ENCODE measurements at places on chromosomes 2 and 18.

DNA sequence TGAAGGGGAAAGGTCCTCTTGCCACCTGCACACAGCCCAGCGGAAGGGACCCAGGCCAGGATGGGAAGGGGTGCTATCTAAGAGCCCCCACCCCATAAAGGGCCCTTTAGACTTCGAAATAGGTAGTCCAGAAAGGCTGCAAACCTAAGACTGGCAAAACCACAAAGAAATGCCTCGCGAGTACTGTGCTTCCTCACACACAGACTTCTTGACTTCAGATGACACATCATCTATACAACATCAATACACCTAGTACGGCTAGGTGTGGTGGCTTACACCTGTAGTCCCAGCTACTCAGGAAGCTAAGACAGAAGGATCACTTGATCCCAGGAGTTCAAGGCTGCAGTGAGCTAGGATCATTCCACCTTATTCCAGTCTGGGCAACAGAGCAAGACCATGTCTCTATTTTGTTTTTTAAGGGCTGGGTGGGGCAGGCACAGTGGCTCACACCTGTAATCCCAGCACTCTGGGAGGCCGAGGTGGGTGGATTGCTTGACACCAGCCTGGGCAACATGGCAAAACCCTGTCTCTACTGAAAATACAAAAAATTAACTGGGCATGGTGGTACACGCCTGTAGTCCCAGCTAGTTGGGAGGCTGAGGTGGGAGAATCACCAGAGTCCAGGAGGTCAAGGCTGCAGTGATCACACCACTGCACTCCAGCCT lies 125.8 kb downstream of the CABLES1 start:
- DNase-seq: no peak

- no peak for DNase-seq
Measured at GRCh38 chr18:31830686-31831085, 70.0 kb upstream of the SLC25A52 start.

- no peak for DNase-seq
Measured at GRCh38 chr18:55422456-55423180, 165.4 kb downstream of the TCF4 start.

GRCh38 chr2:174337337-174338146 lies 2.8 kb downstream of the SP9 start:
- DNase-seq: peak; percentile 37

- no peak for DNase-seq
Measured at GRCh38 chr18:55390898-55391297, 197.1 kb downstream of the TCF4 start.

DNA sequence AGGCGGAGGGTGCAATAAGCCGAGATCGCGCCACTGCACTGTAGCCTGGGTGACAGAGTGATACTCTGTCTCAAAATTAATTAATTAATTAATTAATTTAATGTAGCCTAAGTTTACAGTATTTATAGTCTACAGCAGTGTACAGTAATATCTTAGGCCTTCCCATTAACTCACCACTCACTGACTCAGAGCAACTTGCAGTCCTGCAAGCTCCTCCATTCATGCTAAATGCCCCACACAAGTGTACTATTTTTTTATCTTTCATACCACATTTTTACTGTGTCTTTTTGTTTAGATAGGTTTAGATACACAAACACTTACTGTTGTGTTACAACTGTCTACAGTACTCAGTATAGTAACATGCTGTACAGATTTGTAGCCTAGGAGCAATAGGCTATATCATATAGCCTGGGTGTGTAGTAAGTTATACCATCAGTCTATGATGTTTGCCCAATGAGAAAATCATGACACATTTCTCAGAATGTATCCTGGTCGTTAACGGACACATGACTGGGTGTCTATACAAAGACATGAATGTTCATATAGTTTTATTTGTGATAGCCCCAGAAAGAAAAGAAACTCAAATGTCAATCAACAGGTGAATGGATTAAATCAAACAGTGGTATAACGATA lies 15.8 kb upstream of the RNU2-63P start:
- DNase-seq: no peak

- no peak for DNase-seq
Measured at GRCh38 chr2:145185696-145186095, 665.8 kb upstream of the ZEB2 start.

DNA sequence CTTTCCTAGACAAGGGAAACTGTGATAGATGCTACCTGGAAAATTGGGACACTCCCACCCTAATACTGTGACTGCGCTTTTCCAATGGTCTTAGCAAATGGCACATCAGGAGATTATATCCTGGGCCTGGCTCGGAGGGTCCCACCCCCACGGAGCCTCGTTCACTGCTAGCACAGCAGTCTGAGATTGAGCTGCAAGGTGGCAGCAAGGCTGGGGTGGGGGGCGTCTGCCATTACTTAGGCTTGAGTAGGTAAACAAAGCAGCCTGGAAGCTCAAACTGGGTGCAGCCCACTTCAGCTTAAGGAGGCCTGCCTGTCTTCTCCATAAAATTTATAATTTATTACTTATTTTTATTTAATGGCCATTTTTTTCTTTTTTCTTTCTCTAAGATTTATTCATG lies 802.1 kb upstream of the SLC39A10 start:
- DNase-seq: no peak

DNA sequence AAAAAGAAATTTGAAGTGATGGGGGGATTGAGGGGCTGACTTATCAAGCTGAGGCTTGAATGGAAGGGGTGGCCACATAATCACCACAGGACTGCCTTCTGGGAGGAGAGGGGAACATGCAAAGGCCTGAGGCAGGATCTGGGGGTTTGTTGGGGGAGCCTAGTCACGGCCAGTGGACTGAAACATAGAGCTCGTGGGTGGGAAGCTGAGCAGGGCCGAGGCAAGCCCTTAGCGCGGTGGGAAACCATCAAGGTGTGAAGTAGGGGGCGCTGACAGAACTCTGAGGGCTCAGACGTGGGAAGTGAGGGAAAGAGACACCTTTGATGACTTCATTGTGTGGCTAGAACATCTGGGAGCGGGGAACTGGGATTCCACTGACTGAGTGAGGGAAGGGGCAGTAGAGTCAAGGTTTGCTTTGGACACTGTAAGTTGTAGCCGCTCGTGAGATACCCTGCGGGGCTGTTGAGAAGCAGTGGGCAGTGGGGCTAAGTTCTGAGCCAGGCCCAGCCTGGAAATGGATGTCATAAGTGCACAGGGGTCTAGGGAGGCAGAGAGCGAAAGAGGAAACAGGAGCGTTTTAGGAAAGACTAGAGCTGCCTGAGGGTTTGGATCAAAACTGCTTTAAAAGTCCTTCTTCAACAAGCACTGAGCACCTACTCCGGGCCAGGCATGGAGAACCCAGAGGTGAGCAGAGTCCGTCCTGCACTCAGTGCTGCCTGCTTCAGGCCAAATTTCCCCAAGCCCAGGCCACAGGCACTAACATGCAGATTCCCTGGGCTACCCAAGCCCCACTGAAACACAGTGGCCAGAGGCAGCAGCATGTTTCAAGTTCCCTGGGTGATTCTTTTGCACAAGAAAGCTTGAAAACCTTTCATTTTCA lies 686 bp upstream of the SNORC start:
- DNase-seq: no peak

DNA sequence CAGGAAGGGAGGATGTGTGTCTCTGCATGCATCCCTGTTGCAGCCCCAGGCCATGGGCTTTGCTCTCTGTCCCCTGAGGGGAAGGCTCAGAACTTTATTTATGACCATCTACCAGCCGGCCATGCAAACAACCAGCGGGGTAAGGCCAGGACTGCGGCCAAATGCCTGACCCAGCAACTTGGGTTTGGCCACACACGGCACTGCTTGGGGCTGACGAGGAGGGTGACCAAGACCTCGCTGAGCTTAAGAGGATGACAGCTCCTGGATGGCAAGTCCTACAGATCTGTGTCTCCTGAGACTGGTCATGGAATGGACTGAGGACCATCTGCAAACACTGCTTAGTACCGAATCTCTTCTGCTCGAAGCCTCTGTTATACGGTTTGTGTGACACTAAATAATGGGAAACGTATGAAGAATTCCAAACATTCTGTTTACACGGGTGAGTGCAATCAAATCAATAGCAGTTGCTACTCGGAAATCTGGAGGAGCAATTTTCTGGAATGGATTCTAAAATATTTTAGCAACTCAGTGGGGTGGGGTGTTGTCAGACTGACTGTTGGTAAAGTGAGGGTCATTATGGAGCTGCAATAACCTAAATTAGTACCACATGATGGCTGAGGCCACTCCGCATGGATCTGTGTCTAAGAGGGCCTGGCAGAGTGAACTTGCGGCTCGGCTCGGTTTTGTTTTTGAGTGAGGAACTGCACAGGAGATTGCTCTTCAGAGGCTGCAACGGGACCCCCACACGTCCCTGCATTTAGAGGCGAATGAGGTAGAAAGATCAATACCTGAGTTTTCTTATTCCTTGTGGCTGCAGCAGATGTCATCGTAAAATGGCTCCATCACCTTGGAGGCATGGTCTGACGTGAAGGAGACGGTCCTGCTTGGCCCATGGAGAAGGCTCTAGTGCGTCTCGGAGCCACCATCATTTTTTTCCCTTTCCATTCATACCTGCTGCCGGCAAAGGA lies 26.6 kb downstream of the TMEM18 start:
- no peak for DNase-seq

DNA sequence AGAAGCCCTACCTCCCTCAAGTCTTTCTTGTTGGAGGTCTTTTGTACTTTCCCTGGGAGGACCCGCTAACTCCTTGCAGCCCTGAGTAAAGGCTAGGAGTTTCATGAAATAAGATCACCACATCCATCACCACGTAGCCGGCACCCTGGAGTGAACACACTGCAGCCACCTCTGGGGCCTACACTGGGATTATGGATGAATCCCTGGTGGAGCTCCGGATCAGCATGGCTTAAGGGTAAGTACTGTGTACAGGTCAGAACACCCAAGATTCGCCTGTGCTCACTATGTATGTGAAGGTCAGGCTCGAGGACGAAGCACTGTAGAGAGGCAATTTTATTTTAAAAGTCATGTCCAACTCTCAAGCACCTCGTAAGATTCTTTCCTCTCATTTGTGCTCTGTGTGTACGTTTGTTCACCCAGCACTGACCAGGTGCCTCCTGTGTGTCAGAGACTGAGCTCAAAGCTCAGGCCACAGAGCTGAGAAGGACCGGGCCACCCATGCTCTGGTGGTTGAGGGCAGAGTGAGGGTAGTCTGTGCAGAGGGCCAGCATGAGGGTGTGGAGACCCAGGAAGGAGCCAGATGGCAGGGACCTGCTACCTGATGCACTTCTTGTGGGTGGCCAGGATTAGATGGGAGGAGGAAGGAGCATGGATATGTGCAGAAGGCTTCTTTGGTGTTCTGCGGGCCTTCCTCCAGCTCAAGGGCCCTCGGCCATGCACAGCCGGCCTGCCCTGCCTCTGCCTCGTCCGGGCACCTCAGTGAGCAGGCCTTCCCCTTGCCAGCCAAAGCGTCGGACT lies 66.7 kb upstream of the TFCP2L1 start:
- DNase-seq: no peak

GRCh38 chr2:67471681-67472080 lies 74.5 kb downstream of the ETAA1 start:
- no peak for DNase-seq

Data from SW480 (cell line).